ENCODE measurements at places on chromosomes 6 and 20.

- DNase-seq, result peak; percentile 38
Measured at GRCh38 chr6:27772261-27773001, 139.8 kb downstream of the OR2B2 start.

DNA sequence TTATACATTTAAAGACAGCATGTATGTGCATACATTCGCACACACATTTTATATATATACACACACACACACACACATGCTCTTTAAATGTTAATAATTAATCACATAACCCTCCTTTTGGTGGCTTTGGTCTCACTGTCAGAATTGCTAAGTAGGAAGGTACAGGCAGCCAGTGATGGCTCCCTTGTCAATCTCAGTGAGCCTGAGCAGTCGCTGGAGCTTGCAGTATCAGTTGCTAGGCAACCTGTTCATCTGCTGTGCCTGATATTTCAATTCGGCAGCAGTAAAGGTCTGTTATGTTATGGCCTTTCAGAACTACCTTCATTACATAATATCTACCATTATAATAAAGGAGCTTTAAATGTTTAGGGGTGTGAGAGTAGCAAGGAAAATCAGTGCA is 374.3 kb downstream of the LMBRD1 start:
- no peak for DNase-seq

DNA sequence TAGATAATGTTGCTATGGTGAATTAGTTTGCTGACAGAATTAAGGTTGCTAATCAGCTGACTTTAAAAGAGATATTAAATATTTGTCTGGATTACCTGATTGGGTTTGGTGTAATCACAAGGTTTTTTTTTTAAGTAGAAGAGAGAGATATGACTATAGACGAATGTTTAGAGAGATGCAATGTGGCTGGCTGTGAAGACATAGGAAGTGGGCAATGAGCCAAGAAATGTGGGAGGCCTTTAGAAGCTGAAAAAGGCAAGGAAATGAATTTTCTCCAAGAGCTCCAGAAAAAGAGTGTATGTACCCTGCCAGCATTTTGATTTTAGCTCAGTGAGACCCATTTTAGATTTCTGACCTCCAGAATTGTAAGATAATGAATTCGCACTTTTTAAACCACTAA is 598.3 kb downstream of the PKHD1 start:
- no peak for DNase-seq

DNA sequence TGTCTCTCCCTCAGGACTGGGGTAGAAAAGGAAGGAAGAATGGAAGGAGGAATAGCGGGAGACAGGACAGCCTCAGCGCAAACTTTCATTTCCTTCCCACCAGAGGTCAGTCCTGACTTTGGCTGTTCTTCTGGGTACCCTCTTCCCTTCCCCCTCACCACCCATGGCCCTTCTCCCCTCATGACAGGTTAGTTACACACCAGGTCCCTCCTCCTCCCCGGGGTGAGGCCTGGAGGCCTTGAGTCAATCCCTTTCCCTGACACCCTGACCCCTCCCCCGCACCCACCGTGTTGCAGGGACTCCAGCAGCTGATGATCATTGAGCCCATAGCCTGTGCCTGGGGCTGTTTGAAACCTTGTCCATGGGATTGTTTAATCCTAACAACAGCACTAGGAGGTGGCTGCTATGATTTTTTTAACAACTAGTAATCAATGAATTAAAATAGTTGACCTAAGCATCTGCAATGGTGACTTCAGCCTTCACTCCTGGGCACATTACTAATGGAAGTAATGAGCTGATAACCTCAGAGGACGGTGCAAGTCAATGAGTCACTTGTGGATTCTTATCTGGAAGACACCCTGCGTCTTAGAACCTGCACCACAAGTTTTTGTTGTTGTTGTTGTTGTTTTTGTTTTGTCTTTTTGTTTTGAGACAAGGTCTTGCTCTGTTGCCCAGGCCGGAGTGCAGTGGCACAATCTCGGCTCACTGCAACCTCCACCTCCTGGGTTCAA is 46.6 kb upstream of the CCDC167 start:
- no peak for DNase-seq

- DNase-seq, result no peak
Measured at GRCh38 chr6:136950436-136951126, 28.5 kb downstream of the SLC35D3 start.

DNA sequence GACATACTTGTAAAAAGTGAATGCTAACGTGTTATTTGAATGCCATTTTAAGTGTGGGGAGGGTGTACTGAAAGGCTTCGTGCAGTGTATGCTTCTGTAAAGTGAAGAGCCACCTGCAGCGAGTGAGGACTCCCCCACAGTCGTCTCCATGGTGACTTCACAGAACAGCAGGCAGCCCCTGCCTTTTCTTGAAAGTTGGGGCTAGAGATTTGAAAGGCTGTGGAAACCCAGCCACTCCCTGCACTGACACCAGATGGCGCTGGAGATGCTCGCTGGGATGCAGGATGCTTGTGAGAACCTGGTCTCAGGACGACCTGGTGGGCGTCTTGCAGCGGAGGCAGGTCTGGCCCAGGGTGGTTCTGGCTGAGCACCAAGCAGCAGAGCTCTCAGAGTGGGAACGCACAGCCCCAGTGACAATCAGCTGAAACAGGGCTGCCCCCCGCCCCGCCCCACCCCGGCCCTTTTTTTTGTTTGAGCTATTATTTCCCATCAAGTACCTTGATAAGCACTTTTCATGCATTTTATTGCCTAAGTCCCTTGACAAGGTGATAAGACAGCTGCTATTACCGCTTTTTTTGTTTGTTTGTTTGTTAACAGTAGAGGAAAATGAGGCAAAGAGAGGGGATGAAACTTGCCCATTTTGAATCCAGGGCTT is 150.3 kb downstream of the SYCP2 start:
- peak; percentile 13 for DNase-seq

GRCh38 chr20:63957690-63958441 is 1.6 kb upstream of the UCKL1 start:
- no peak for DNase-seq
